ENCODE measurements at places on chromosomes 16 and 17.

GRCh38 chr17:7931709-7932482, at the start of the genes CNTROB and TRAPPC1:
Gene CNTROB, plus strand, starts transcription at chr17:7932206. Its CDS starts 874 bp downstream, at chr17:7933080.
Gene TRAPPC1, minus strand, starts transcription at chr17:7931946. Its CDS starts 117 bp downstream, at chr17:7931829.
- H3K36me3 ChIP-seq, result peaks cover 3% of the 10 kb centered on the region
- DNase-seq, result peak; percentile 100
- no peaks in the 10 kb centered on the region for H3K4me1 ChIP-seq

GRCh38 chr17:7882629-7883028, 6.0 kb upstream of the CHD3 start:
- no peak overlapping the region for H3K4me3 ChIP-seq
- DNase-seq, result no peak
- H3K4me1 ChIP-seq, result no peaks in the 10 kb centered on the region
- peak overlapping the region; percentile 9 for H3K27ac ChIP-seq

- no peaks in the 10 kb centered on the region for H3K4me1 ChIP-seq
- H3K27ac ChIP-seq, result no peak overlapping the region
- H3K27me3 ChIP-seq, result no peaks in the 10 kb centered on the region
- no peak overlapping the region for H3K4me3 ChIP-seq
These were observed 205.4 kb downstream of the CCDC182 start for GRCh38 chr17:57539529-57540301.

DNA sequence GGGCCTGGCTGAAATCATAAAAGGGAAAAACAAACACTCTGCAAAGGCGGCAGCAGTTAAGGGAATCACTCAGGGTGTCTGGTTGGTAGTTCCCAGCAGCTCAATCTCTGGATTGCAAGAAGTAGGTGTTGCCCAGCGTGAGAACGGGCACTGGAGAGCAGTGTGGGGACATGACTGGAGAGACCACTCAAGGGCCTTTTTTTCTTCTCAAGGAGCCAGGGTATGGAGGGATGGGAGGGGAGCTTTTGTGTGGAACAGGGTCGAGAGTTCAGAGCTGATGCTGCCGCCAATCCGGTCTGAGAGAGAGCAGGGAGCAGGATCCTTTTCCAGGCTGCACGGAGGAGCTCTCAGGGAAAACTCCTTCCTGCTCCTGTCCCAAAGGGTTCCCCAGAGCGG, 15.2 kb downstream of the SCNN1B start:
- DNase-seq, result no peak
- no peaks in the 10 kb centered on the region for H3K4me1 ChIP-seq
- H3K36me3 ChIP-seq, result no peaks in the 10 kb centered on the region
- H3K27ac ChIP-seq, result no peak overlapping the region
- H3K27me3 ChIP-seq, result no peaks in the 10 kb centered on the region

- H3K36me3 ChIP-seq, result no peaks in the 10 kb centered on the region
- H3K27me3 ChIP-seq, result no peaks in the 10 kb centered on the region
- DNase-seq, result no peak
- no peak overlapping the region for H3K4me3 ChIP-seq
- no peak overlapping the region for H3K27ac ChIP-seq
These were observed 43.0 kb upstream of the ZNF750 start for GRCh38 chr17:82882715-82883418.

GRCh38 chr17:43714465-43715149, 44.0 kb downstream of the SOST start:
- no peak for DNase-seq
- no peaks in the 10 kb centered on the region for H3K4me1 ChIP-seq
- no peaks in the 10 kb centered on the region for H3K27me3 ChIP-seq
- no peaks in the 10 kb centered on the region for H3K36me3 ChIP-seq
- no peak overlapping the region for H3K27ac ChIP-seq

DNA sequence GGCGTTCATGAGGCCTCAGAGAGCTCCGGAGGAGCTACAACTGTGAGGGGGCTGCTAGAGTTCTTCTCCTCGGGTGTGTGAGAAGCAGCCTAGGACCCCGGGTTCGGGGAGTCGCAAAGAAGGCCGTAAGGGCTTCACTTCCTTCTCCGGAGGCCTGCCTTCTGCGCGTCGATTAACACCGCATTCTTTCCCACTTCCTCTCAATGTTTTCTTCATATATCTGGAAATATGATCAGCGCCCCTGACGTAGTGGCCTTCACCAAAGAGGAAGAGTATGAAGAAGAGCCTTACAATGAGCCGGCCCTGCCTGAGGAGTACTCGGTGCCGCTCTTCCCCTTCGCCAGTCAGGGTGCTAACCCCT, 449 bp downstream of the SMCR8 start:
- DNase-seq, result no peak
- peaks cover 5% of the 10 kb centered on the region for H3K36me3 ChIP-seq
- H3K4me1 ChIP-seq, result peaks cover 72% of the 10 kb centered on the region
- H3K4me3 ChIP-seq, result peak overlapping the region; percentile 90

- H3K36me3 ChIP-seq, result no peaks in the 10 kb centered on the region
- H3K27me3 ChIP-seq, result no peaks in the 10 kb centered on the region
- H3K4me1 ChIP-seq, result no peaks in the 10 kb centered on the region
- no peak overlapping the region for H3K4me3 ChIP-seq
- H3K27ac ChIP-seq, result no peak overlapping the region
- DNase-seq, result no peak
These were observed 529.0 kb upstream of the CDH5 start for GRCh38 chr16:65837464-65837863.

- peak overlapping the region; percentile 52 for H3K27ac ChIP-seq
- no peak for DNase-seq
- no peak overlapping the region for H3K4me3 ChIP-seq
- no peaks in the 10 kb centered on the region for H3K27me3 ChIP-seq
- no peaks in the 10 kb centered on the region for H3K4me1 ChIP-seq
- peaks cover 92% of the 10 kb centered on the region for H3K36me3 ChIP-seq
These were observed 15.1 kb downstream of the MPP3 start for GRCh38 chr17:43817826-43818225.

DNA sequence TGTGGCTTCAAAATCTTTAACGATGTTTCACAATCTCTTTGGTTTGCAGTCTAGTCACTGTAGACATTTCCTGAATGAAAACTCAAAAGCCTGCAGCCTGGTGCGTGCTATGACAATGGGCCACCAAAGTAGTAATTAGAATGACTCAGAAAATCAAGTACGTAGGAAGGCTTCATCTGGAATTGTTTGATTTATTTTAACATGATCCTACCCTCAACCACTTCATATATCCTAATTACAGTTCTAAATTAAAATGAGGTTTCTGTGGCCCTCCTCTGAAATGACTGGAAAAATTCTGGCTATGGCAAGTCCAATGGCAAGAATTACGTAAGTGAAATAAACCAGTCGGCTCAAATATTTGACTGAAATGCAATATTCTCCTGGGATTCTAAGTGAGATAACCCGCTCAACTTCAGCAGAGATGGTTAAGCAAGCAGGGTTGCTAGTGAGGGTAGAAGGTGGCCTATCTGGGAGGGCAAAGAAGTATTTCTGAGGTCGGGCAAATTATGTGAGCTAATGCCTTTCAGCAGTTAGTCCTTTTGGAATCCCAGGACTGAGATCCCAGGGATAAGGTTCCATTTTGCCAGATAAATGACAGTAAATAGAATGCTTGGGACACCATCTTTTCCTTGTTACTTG, 145.6 kb upstream of the MYOCD start:
- no peak overlapping the region for H3K27ac ChIP-seq
- peaks cover 5% of the 10 kb centered on the region for H3K4me1 ChIP-seq
- H3K27me3 ChIP-seq, result no peaks in the 10 kb centered on the region

DNA sequence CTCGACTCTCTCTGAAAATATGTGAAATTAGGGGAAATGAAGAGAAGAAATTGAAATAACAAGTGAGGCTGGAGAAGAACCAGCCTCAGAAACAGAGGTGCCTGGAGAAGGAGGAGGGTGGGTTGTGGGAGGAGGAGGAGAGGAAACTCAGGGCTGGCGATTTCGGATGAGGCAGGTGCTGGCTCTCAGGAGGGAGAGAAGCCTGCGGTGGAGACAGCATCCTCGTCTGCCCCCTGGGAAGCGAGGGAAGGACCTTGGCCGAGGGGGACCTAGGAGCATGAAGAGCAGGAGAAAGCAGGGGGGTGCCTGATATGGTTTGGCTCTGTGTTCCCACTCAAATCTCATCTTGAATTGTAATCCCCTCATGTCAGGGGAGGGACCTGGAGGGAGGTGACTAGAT, 264.7 kb upstream of the TNRC6C start:
- H3K36me3 ChIP-seq, result no peaks in the 10 kb centered on the region
- H3K4me1 ChIP-seq, result peaks cover 23% of the 10 kb centered on the region
- H3K27me3 ChIP-seq, result no peaks in the 10 kb centered on the region
- no peak overlapping the region for H3K27ac ChIP-seq
- H3K4me3 ChIP-seq, result no peak overlapping the region
- peak; percentile 44 for DNase-seq

DNA sequence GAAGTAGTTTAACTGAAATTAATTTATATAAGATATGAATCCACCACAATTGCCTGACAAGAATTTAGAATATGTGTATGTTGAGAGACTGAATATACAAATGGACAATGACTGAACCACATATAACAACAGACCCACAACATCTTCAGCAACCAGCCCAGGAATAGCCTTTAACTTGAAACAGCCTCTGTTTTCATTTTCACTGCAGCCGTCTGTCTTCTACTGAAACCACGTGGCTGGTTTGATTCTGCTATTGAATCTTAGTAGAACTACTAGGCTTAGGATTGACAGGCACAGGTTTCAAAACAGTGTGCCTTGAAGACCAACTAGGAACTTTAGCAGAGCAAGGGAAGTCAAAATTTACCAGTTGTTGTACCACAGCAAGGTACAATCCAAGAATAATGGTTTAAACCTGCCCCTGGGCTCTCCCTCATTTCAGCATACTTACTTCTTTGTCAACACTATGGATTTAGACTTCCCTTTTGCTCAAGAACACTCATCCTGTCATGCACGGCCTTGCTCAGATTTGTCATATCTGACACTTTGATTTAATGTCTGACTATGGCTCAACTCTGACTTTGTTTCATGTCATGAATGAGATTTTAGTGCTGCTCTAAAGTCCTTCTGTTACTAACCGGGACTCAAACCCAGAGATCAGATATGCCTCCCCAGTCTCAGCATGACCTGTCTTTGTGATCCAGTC, 355.0 kb downstream of the KIF2B start:
- H3K4me3 ChIP-seq, result no peak overlapping the region
- no peaks in the 10 kb centered on the region for H3K4me1 ChIP-seq
- H3K27me3 ChIP-seq, result no peaks in the 10 kb centered on the region
- DNase-seq, result no peak

DNA sequence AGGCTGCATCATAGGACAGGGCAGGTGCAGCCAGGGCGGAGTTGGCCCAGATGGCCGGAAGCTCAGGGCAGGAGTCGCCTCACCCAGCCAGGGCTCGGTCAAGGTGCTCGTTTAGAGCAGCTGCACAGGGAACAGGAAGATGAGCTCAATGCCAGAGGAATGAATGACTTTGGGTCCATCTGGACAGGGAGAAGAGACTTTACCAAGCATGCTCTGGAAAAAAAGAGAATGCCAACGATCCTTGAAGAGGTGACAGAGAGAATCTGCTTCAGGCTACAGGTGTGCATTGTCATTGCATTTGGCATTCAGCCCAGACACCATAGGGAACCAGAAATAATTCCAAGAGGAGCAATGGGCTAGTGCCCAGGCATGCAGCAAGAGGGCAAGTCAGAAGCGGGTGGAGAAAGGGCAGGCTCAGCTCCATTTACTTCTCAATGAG, 6.7 kb upstream of the MPP3 start:
- no peak for DNase-seq
- no peaks in the 10 kb centered on the region for H3K36me3 ChIP-seq
- H3K4me3 ChIP-seq, result no peak overlapping the region
- no peak overlapping the region for H3K27ac ChIP-seq

GRCh38 chr17:6191405-6192324, 121.5 kb downstream of the WSCD1 start:
- DNase-seq, result no peak
- no peaks in the 10 kb centered on the region for H3K4me1 ChIP-seq
- H3K4me3 ChIP-seq, result no peak overlapping the region
- H3K27me3 ChIP-seq, result no peaks in the 10 kb centered on the region

GRCh38 chr17:5283571-5284315, 1.7 kb downstream of the RABEP1 start:
- no peaks in the 10 kb centered on the region for H3K36me3 ChIP-seq
- H3K27ac ChIP-seq, result peak overlapping the region; percentile 93
- H3K4me3 ChIP-seq, result peak overlapping the region; percentile 93
- no peaks in the 10 kb centered on the region for H3K27me3 ChIP-seq

GRCh38 chr16:12819126-12820117, 15.7 kb upstream of the CPPED1 start:
- no peaks in the 10 kb centered on the region for H3K36me3 ChIP-seq
- DNase-seq, result peak; percentile 70
- H3K4me1 ChIP-seq, result no peaks in the 10 kb centered on the region
- no peaks in the 10 kb centered on the region for H3K27me3 ChIP-seq
- H3K4me3 ChIP-seq, result no peak overlapping the region
- no peak overlapping the region for H3K27ac ChIP-seq

DNA sequence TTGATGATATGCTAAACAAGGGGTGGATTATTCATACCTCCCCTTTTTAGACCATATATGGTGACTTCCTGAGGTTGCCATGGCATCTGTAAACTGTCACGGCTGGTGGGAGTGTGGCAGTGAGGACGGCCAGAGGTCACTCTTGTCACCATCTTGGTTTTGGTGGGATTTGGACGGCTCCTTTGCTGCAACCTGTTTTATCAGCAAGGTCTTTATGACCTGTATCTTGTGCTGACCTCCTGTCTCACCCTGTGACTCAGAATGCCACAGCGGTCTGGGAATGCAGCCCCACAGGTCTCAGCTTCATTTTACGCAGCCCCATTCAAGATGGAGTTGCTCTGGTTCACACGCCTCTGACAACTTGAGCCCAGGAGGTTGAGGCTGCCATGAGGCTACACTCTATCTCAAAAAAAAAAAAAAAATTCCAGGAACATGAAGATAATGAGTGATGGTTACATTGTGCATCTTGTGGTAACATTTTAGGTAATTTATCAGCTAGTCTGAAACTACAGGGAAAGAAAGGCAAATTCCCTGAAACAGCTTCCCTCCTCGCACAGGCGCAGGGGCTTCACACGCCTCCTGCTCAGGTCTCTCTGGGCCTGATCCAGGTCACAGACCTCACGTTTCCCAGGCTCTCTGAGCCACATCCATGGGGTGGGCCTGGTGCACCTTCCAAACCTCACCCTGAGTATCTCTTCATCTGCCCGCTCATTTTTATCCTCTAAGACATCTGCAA, 15.3 kb upstream of the UBE2I start:
- H3K4me1 ChIP-seq, result no peaks in the 10 kb centered on the region
- no peaks in the 10 kb centered on the region for H3K36me3 ChIP-seq
- no peak for DNase-seq
- H3K4me3 ChIP-seq, result no peak overlapping the region
- no peak overlapping the region for H3K27ac ChIP-seq
- no peaks in the 10 kb centered on the region for H3K27me3 ChIP-seq

- no peak overlapping the region for H3K27ac ChIP-seq
- DNase-seq, result no peak
- H3K4me1 ChIP-seq, result no peaks in the 10 kb centered on the region
- no peaks in the 10 kb centered on the region for H3K27me3 ChIP-seq
These were observed 21.6 kb downstream of the PRKCB start for GRCh38 chr16:23857256-23857880.
